ENCODE measurements at places on chromosomes 7 and 10.

DNA sequence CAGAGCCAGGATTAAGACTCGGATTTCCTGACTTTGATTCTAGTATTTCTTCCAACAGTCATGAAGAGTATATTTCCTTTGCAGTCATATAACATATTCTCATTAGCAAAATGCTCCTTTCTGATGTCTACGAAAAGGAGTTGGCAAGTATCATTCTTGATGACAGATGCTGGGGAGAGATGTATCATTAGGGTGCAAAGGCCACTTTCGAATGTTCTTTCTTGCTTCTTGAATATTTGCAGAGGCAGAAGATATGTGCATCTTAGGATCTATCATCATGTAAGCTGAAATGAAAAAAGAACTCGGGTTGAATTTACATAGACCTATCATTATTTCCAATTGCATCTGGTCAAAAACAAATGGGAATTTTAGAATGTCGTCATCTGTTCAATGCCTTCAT lies 294.4 kb downstream of the BAMBI start:
- no peak for DNase-seq

- DNase-seq, result no peak
Measured at GRCh38 chr10:120019568-120019967, 127.0 kb downstream of the SEC23IP start.

DNA sequence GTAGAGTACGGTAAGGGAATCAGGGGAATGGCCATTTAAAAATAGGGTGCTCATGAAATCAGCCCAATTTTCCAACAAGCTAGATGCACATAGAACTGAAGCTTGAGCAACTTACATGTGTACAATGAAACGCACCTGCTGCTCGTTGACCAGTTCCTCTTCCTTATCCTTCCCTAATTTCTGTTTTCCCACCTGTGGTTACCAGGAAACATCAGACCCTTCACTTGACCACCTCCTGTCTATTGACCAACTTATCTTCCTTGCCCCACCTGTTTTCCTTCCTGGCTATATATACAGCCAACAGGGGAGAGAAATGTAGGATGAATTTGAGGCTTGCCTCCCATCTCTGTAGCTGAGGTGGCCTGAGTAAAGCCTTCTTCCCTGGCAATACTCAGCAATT lies 37.8 kb upstream of the RAPGEF5 start:
- DNase-seq, result no peak

GRCh38 chr10:29763396-29763795 lies 128.6 kb upstream of the SVIL start:
- no peak for DNase-seq

DNA sequence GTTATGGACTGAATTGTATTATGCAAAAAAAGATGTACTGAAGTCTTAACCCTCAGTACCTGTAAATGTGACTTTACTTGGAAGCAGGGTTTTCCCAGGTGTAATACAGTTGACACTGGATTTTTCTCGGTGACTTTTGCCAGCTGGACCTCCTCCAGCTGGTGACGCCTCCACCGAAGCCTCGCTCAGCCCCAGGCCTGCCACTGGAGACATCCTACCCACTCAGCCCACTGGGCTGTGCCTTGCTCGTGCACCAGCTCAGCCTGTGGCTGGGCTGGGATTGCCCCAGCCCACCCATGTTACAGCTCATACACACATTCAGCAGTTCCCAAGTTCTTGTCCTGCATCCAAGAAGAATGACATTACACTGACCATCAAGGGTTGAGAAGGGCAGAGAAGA lies 42.4 kb upstream of the GPR22 start:
- DNase-seq, result no peak

GRCh38 chr7:34838329-34838728 lies 180.3 kb downstream of the NPSR1 start:
- no peak for DNase-seq

- DNase-seq, result no peak
Measured at GRCh38 chr7:100875356-100875751, 451 bp downstream of the SRRT start.

DNA sequence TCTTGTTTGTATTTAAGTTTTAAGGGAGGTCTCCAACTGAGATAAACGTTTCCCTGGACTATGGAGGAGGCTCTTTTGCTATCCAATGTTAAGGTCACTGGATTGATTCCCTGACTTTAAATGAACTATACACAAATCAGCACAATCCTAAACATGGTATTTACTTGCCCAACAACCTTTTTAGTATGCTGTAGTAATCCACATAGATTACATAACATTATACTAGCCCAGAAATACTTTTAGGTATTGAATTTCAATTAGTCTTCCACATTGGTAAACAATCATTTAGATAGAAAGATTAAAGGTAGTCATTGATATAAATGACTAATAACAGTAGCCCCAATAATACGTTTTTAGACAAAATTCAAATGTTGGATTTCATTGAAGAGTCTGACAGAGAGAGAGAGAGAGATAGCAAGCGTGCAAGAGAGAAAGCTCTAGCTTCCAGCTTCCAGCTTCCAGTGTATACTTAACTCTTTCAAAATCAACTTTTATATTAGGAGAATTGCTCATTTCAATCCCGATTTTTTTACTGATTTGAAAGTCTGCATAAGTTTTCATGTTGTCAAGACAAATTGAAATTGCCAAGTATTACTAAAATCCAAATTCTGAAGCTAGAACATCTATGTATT lies 155.8 kb downstream of the DOCK4 start:
- no peak for DNase-seq

DNA sequence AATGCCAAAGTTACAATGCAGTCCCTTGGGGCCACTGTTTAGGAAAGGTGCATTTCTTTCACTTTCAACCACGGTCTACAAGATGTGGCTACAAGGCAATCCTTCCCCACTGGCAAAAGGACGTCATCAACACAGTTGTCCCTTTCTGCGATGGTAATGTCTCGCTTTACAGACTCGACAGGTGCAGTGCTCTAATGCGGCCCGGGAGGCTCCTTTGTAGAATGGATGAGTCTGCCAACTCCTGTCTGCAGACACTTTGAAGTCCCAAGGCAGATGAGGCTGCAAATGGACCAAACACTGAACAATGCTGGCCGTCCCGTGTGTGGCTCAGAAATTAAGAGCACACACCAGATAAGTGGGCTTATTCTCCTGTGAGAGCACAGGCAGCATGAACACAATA lies 133.7 kb downstream of the PIP4K2A start:
- DNase-seq, result no peak

- no peak for DNase-seq
Measured at GRCh38 chr7:97024209-97025129, at the start of gene DLX5. Gene DLX5 (minus strand): TSS chr7:97024831. CDS start chr7:97024623, 208 bp downstream.

Measured in T-helper 17 cell (primary cell).